Activated CD4-positive, alpha-beta T cell treated with anti-CD3 and anti-CD28 coated beads, Interleukin-2, amount 10 ng/mL, durations not matched to agents 24 days and 14 days (primary cell): ENCODE measurements at places on chromosomes 12 and 14.

- DNase-seq, result no peak
Observed at GRCh38 chr12:68406134-68406576, 74.0 kb upstream of the MDM1 start.

DNA sequence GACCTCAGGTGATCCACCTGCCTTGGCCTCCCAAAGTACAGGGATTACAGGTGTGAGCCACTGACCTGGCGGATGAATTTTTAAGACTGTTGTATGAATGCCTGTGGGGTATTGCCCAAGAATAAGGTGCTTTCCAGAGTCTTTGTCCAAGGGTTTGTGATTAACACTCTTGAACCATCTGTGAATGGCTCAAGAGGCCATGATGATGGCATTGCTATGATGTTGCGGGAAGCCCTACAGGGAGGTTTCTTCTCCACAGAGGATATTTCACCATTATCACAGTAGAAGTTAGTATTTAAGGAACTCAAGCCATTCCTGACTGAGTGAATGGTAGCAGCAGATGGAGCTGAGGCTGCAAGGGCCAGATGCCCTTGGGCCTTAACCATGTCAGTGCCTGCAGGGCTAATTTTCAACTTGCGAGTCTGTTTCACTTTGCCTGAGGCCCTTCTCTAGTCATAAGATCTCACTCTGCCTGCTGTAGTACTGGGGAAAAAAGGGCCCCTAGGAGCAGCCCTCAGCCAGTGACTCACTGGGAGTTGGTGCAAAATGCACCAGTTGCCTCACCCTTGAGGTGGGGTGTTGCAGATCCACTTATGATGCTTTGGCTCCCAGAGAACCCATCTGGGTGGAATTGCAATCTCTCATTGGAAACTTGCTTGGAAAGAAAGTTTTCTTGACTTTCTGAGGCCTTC, 108.6 kb upstream of the FLRT2 start:
- DNase-seq, result no peak

DNA sequence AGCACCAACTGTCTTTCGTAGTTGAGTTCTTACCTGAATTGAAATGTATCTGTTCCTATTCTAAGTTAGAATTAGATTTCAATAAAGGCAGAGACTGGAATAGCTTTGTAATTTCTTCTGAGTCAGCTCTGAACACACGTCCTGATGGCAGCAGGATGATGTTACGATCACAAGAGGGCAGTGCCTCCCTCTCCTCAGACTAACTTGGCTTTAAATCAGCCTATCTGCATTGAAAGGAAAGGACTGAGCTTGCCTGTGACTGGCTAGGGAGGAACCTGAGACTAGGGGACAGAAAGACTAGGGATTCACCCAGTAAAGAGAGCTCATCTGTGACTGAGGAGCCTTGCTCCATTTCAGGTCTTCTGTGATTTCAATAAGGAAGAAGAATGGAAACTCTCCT, 323.7 kb upstream of the OR4E1 start:
- DNase-seq, result peak; percentile 82

DNA sequence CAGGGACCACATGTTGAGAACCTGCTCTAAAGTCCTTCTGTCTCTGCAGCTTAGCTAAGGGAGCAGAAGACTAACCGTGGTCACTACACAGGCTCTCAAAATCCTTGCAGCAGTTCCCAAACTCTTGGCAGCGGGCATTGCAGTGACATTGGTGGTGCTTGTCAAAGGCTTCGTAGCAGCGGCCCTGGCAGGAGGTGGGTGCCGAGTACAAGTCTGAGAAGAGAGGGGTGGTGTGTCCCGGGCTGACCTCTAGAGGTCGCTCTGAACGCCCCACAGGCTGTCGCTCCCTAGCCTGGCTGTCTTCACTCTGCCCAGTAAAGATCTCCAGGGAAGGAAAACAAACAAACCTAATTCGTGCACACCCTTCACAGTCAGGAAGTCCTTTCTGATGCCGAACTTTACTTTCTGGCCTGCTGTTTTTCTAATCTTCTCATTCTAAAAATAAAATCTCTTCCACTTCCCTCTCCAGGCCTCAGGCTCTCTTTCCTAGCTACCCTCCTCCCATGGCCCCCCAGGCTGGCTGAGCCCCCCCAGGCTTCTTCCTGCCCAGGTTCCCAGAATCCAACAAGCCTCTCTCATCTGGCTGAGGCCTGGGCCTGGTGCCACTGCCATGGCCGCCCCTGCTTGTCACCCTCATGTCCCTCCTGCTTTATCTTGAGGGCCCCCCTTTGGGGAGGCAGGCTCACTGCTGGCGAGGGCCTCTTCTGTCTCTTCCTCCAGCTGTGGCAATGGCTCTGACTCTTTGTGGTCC, 7.7 kb downstream of the ENDOU start:
- DNase-seq, result peak; percentile 88

GRCh38 chr14:39381366-39381765, 50.9 kb downstream of the FBXO33 start:
- no peak for DNase-seq

DNA sequence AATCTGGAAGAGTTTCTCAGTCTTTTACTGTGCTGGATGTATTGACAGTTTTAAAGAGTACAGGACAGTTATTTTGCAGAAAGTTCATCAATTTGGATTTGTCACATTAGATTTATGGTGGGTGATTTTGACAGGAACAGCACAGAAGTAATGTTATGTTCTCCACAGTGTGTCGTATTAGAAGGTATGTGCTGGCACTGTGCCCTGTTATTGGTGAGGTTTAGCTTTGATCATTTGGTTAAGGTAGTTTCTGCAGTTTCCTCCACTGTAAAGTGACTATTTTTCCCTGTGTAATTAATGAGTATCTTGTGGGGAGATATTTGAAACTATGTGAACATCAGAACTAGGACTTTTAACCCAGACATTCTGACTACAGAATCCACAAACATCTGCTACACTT, 308.5 kb upstream of the TBX3 start:
- DNase-seq, result no peak

- no peak for DNase-seq
Observed at GRCh38 chr14:51750542-51750941, 98.8 kb downstream of the FRMD6 start.

GRCh38 chr12:47271800-47272239, 192.1 kb upstream of the AMIGO2 start:
- no peak for DNase-seq

DNA sequence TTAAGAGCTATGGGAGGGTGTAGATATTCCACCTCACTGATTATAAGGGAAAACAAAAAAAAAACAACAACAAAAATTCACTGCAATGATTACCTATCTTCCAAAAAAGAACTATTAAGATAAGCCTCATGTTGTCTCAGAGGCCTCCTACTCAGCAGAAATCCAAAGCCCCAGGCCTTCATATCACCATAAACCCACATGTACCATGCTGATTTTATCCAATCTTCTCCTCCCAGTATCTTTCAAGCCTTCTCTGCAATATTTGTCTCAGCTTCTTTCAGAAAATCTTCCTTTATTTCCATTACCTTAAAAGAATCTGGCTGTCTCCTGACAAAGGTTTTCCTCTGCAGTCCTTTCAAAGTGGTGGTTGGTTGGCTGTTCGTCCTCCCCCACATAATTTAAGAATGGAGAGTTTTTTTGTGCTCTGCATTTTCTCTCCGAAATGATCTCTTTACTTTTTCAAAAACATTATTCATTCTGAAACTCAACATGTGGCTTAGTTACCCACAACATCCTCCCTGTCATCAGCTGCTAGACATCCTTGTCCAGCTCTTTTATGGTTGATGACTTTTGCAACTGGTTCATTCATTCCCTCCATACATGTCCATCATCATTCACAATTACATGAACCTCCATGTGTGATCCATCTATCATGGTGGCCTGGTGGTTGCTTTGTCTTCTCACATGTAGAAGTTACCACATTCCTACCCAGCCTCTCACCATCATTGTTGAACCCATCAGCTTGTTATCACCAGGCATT, 2.9 kb upstream of the EPYC start:
- DNase-seq, result peak; percentile 56

DNA sequence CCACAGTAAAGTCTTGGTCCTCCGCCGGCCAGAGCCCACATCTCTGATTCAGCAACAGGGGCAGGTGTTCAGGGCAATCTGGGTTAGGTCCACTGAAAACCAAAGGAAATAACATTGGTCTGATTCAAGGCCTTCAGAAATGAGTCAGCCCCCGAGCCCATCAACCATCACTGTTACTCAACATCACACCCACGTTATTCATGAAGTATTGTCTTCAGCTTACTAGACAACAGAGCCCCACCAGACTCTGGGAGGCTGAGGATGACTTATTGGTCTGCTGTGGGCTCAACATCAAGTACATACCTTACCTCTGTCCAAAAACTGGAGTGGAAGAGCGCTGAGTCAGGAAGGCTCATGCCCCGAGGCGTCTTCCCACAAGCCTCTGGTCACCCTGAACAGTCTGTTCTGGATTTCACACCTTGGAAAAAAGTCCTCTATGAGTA, 97.5 kb downstream of the ZFP36L1 start:
- DNase-seq, result no peak

DNA sequence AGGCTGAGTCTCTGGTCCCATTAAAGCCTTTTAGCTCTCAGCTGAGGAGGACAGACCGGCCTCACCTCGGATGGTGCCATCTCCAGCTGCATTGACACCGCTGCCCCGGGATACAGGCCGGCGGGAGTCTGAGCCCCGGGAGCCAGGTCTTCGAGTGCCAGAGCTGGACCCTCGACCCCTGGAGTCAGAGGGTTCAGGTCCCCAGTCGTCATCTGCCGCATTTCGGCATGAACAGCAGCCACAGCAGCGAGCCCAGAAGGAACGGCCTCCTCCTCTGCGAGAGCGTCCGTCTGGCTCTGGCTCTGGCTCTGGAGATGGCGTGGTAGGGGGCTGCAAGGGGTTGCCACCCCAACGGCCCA, 1.0 kb downstream of the TGM1 start:
- no peak for DNase-seq

DNA sequence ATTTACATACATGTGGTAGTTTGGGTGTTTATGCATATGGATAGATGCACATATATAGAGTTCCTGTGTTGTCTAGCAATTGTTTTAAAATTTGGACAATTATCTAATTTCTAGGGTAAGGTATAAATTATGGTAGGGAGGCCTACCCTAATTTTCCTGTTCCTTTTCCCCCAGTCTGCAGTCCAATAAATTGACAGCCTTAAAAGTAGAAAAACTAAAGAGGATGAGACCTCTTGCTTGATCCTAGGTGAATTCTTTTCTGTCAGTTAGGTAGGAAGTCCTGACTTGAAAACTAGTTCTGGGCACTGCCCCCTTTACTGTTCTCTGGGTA, 2.1 kb upstream of the CDKN1B start:
- no peak for DNase-seq

GRCh38 chr12:47882781-47883546, 21.8 kb downstream of the VDR start:
- peak; percentile 84 for DNase-seq

GRCh38 chr12:121239351-121240061, 29.6 kb downstream of the P2RX4 start:
- no peak for DNase-seq

GRCh38 chr14:69570836-69571330, 3.8 kb downstream of the CCDC177 start:
- DNase-seq, result peak; percentile 53

DNA sequence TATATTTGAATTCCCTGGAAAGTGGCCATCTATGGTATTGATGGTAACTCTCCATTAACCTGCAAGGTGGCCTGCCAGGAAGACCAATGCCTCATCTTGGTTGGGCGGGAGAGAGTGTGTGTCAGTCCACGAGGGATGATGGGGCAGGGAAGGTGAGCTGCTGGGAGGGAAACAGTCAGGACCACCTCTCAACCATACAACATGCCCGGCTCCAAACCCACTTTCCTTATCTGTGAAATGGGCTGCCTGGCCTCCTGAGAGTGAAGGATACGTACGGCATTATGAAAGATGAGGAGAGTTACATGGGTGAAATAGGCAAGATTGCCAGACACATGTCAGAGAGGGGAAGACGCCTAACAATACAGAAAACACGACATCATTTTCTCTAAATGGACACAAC, 70.9 kb downstream of the RBM19 start:
- no peak for DNase-seq

DNA sequence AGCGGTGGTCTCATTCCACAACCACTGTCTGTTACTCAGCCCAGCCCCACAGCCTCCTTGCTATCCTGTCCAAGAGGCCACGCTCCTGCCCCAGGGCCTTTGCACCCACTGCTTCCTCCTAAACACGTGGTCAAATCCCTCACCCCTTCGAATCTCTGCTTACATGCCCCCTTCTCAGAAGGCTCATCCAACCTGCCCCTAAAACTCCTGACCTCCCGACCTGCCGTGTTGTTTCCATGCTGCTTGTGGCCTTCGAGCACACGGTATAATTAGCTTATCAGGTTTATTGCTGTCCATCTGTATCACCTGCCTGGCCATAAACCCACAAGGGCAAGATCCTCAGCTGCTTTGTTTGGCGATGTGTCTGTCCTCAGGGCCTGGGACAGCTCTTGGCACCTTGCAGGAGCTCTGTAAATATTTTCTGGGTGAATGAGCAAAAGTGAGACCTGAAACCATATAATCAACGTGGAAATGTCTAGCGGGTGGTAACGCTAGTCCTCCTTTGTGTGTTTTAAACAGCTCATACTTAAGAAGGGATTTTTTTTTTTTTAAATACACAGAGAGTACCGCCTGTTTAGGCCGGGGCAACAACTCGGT, 36.0 kb downstream of the SCARB1 start:
- no peak for DNase-seq

- DNase-seq, result no peak
Observed at GRCh38 chr12:45863332-45863731, 127.0 kb downstream of the SCAF11 start.

DNA sequence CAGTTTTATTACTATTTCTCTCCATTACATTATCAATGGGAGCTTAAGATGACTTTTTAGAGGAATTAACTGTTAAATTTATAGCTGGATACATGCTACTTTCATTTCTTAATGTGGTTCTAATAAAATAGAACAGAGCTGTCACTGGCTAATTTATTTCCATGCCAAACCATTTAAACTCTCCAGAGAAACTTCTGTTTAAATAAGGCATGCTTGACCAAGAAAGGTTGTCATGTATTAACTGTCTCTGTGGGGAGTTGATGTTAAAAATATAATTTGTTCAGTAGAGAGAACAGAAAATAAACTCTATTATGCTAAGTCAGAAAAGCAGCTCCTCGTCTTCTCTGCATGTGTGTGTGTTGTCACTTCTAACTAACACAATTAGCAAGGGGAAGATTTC, 447.4 kb downstream of the SLC16A7 start:
- DNase-seq, result no peak

GRCh38 chr12:71756054-71756690, 1.5 kb downstream of the RAB21 start:
- DNase-seq, result no peak

DNA sequence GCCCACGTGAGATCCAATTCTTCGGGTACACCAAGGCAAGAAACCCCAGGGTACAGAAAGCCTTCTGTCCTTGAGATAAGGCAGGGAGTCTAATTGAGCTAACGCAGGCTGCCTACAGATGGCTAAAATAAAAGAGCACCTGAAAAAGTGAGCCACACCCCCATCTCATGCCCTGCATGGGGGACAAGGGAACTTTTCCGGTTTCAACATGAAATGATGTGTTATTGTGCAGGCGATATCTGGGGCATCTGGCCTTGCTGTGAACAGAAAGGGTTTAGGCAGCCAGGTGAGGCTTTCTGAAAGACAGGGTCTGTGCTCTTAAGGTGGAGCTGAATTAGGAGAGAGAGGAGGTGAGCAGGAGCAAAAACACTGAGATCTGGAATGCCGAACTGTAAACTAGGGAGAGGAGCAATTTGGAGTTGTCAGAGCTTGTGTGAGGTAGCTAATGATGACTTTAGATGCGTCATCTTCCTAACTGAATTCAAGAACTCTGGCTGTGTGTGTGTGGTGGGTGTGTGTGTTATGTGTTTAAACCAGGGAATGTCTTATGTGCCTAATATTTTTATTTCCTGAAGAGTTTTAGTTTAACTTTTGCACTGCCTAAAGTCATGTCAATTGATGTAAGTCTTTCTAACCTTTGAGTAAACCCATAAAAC, 20.1 kb upstream of the LDHB start:
- DNase-seq, result no peak

- DNase-seq, result no peak
Observed at GRCh38 chr12:38956337-38956736, 50.9 kb upstream of the CPNE8 start.
